ENCODE measurements at places on chromosomes 5 and 9. TPM values are rescaled to one million over a fixed set of nuclear protein-coding genes. Genes with fewer than 3 reads are reported as not detected.

MCC gene
- polyA plus RNA-seq, result 29.8 TPM

SLC36A2 gene
- polyA plus RNA-seq, result not detected

TRIP13 gene
- polyA plus RNA-seq, result 2.5 TPM

RGS7BP gene
- polyA plus RNA-seq, result 1.9 TPM

OSMR gene
- 47.9 TPM for polyA plus RNA-seq

DOCK2 gene
- polyA plus RNA-seq, result 1.3 TPM

LHX3 gene
- polyA plus RNA-seq, result not detected

ADRA1B gene
- polyA plus RNA-seq, result 1.9 TPM

PCDHGB2 gene
- polyA plus RNA-seq, result 1.9 TPM

CATSPER3 gene
- 0.57 TPM for polyA plus RNA-seq

LURAP1L gene
- 10.8 TPM for polyA plus RNA-seq

RGMB gene
- 28.3 TPM for polyA plus RNA-seq

TIMD4 gene
- 0.67 TPM for polyA plus RNA-seq
